CD14-positive monocyte (primary cell): ENCODE measurements at places on chromosomes 7 and 10.

- no peak overlapping the region for H3K27ac ChIP-seq
- no peaks in the 10 kb centered on the region for H3K36me3 ChIP-seq
- H3K27me3 ChIP-seq, result no peaks in the 10 kb centered on the region
- peaks cover 18% of the 10 kb centered on the region for H3K4me1 ChIP-seq
These were observed 55.2 kb upstream of the FAM133B start for GRCh38 chr7:92645114-92646061.

- no peaks in the 10 kb centered on the region for H3K36me3 ChIP-seq
- H3K27ac ChIP-seq, result no peak overlapping the region
- no peaks in the 10 kb centered on the region for H3K4me1 ChIP-seq
- no peak for DNase-seq
- H3K27me3 ChIP-seq, result no peaks in the 10 kb centered on the region
These were observed 105.8 kb downstream of the SEMA3A start for GRCh38 chr7:84088802-84089201.

GRCh38 chr7:39184391-39184790, 206.7 kb downstream of the POU6F2 start:
- no peak overlapping the region for H3K27ac ChIP-seq
- no peaks in the 10 kb centered on the region for H3K27me3 ChIP-seq
- no peaks in the 10 kb centered on the region for H3K4me1 ChIP-seq
- H3K36me3 ChIP-seq, result no peaks in the 10 kb centered on the region

GRCh38 chr10:22647244-22647643, 67.1 kb downstream of the PIP4K2A start:
- peaks cover 8% of the 10 kb centered on the region for H3K36me3 ChIP-seq
- H3K4me3 ChIP-seq, result no peak overlapping the region
- DNase-seq, result no peak
- H3K27me3 ChIP-seq, result no peaks in the 10 kb centered on the region
- no peak overlapping the region for H3K27ac ChIP-seq

- H3K4me1 ChIP-seq, result no peaks in the 10 kb centered on the region
- H3K27me3 ChIP-seq, result no peaks in the 10 kb centered on the region
- peaks cover 33% of the 10 kb centered on the region for H3K36me3 ChIP-seq
These were observed 19.5 kb downstream of the LRMDA start for GRCh38 chr10:75450644-75451640.

DNA sequence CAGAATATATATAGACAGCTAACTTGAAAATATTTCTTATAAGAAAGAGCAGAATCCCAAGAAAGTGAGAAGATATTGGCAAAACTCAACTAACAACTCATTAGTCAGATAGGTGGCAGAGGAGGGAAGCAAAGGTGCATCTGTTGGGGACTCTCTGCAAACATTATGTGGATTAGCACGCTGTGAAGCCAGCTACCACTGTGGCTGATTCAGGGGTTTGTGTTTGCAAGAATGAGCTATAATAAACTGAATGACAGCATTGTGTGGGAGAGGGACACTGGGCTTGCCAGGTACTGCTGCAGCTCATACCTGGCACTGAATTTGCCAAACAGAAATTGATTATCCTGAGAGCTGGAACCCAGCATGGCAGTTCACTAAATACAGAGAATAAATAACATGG, 170.3 kb upstream of the MINDY3 start:
- no peaks in the 10 kb centered on the region for H3K4me1 ChIP-seq
- H3K36me3 ChIP-seq, result no peaks in the 10 kb centered on the region
- H3K27ac ChIP-seq, result no peak overlapping the region
- H3K4me3 ChIP-seq, result no peak overlapping the region
- H3K27me3 ChIP-seq, result no peaks in the 10 kb centered on the region

DNA sequence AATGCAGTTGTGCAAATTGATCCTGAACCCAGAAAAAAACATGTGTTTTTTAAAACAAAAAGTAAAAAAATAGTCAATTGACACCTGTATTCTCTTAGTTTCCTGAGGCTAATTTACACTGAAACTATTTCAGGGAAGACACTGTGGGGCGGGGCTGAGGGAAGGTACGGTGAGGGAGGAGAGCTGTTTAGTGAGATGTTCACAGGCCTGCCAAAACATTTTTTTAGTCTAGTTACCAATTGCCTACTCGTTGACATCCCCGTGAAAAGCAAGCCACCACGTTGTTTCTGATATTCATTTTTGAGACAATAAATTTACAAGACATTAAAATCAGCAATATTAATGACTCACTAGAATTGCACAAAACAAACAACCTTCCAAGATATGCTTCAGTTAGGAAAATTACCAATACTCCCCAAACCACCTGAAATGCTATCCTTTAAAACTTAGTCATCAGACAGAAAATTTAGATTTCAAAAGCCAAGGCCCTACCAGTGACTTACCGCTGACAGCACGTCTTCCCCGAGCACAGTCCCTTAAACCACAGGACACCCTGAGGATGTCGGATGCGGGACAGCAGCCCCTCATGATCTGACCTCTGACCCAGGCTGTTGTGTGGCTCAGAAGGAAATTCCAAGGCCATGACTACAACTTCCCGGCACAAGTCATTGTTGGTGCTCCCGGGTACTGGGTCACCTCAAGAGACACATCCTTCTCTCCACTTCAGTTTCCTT, 279.2 kb downstream of the PRPF18 start:
- no peaks in the 10 kb centered on the region for H3K36me3 ChIP-seq
- DNase-seq, result no peak
- no peak overlapping the region for H3K27ac ChIP-seq
- H3K4me3 ChIP-seq, result no peak overlapping the region
- H3K4me1 ChIP-seq, result no peaks in the 10 kb centered on the region

- no peaks in the 10 kb centered on the region for H3K36me3 ChIP-seq
- DNase-seq, result no peak
- H3K4me1 ChIP-seq, result peaks cover 43% of the 10 kb centered on the region
- no peak overlapping the region for H3K27ac ChIP-seq
These were observed 160.4 kb upstream of the AGR3 start for GRCh38 chr7:17042211-17042610.

- no peaks in the 10 kb centered on the region for H3K36me3 ChIP-seq
- H3K27ac ChIP-seq, result peak overlapping the region; percentile 95
- peak overlapping the region; percentile 87 for H3K4me3 ChIP-seq
These were observed 1.2 kb downstream of the GPNMB start for GRCh38 chr7:23247603-23248335.

GRCh38 chr10:29522061-29522855, 112.5 kb downstream of the SVIL start:
- H3K27me3 ChIP-seq, result no peaks in the 10 kb centered on the region
- H3K27ac ChIP-seq, result no peak overlapping the region
- peaks cover 97% of the 10 kb centered on the region for H3K36me3 ChIP-seq
- no peak overlapping the region for H3K4me3 ChIP-seq
- no peaks in the 10 kb centered on the region for H3K4me1 ChIP-seq

- no peaks in the 10 kb centered on the region for H3K36me3 ChIP-seq
- peaks cover 3% of the 10 kb centered on the region for H3K27me3 ChIP-seq
- no peak overlapping the region for H3K27ac ChIP-seq
- no peaks in the 10 kb centered on the region for H3K4me1 ChIP-seq
- no peak overlapping the region for H3K4me3 ChIP-seq
- peak; percentile 47 for DNase-seq
These were observed 83.8 kb upstream of the GPR26 start for GRCh38 chr10:123582084-123582989.

GRCh38 chr10:51000976-51001375, 73.3 kb upstream of the PRKG1 start:
- DNase-seq, result no peak
- H3K36me3 ChIP-seq, result no peaks in the 10 kb centered on the region
- H3K27ac ChIP-seq, result no peak overlapping the region
- H3K4me3 ChIP-seq, result no peak overlapping the region
- no peaks in the 10 kb centered on the region for H3K4me1 ChIP-seq
- peaks cover 2% of the 10 kb centered on the region for H3K27me3 ChIP-seq

- no peak for DNase-seq
- no peak overlapping the region for H3K27ac ChIP-seq
- no peak overlapping the region for H3K4me3 ChIP-seq
- no peaks in the 10 kb centered on the region for H3K27me3 ChIP-seq
- no peaks in the 10 kb centered on the region for H3K4me1 ChIP-seq
- no peaks in the 10 kb centered on the region for H3K36me3 ChIP-seq
These were observed 263.2 kb downstream of the POU6F2 start for GRCh38 chr7:39240864-39241263.
